Hair follicle dermal papilla cell (primary cell): ENCODE measurements at places on chromosomes 6 and 20. TPM values are rescaled to one million over a fixed set of nuclear protein-coding genes. Genes with fewer than 3 reads are reported as not detected.

The CPXM1 gene
- total RNA-seq = 0.65 and 0.73 TPM in 2 replicates

The SLCO4A1 gene
- under 0.01 and 0.16 TPM in 2 replicates for total RNA-seq

The CST4 gene
- not detected in 2 replicates for total RNA-seq

The TRIM10 gene
- not detected in 2 replicates for total RNA-seq

The ERVFRD-1 gene
- not detected in 2 replicates for total RNA-seq

The UNC5CL gene
- 0.12 TPM in 1 of 2 replicates, not detected in the other for total RNA-seq

The DST gene
- 462 and 609 TPM in 2 replicates for total RNA-seq

The CRYBG1 gene
- total RNA-seq = 40.4 and 55.9 TPM in 2 replicates

The DEFB124 gene
- not detected in 2 replicates for total RNA-seq

The SLC22A2 gene
- not detected in 2 replicates for total RNA-seq

The TFAP2D gene
- total RNA-seq = not detected in 2 replicates

The ARFGAP1 gene
- 108 and 115 TPM in 2 replicates for total RNA-seq

The RIPPLY2 gene
- total RNA-seq = 0.61 and 0.97 TPM in 2 replicates

The GPR31 gene
- not detected in 2 replicates for total RNA-seq

The PAX1 gene
- total RNA-seq = 0.32 and 0.49 TPM in 2 replicates

The XKR7 gene
- not detected in 2 replicates for total RNA-seq

The LST1 gene
- total RNA-seq = not detected in 2 replicates

The CAGE1 gene
- total RNA-seq = under 0.01 TPM in 1 of 2 replicates, not detected in the other

The SLC44A4 gene
- total RNA-seq = not detected in 2 replicates

The ABRACL gene
- total RNA-seq = 14.3 and 21.3 TPM in 2 replicates

The TCFL5 gene
- 13.4 and 19.0 TPM in 2 replicates for total RNA-seq

The TTLL9 gene
- not detected in 2 replicates for total RNA-seq

The SPATS1 gene
- not detected in 2 replicates for total RNA-seq

The CNR1 gene
- total RNA-seq = not detected in 2 replicates

The PXDC1 gene
- 149 and 150 TPM in 2 replicates for total RNA-seq

The CCDC170 gene
- 3.2 and 5.7 TPM in 2 replicates for total RNA-seq

The MOG gene
- total RNA-seq = not detected in 2 replicates

The CTCFL gene
- not detected in 2 replicates for total RNA-seq

The ADGRB3 gene
- total RNA-seq = 0.61 and 2.1 TPM in 2 replicates

The BPIFB2 gene
- not detected in 2 replicates for total RNA-seq

The SIRT5 gene
- total RNA-seq = 5.7 and 7.1 TPM in 2 replicates

The PTCHD4 gene
- total RNA-seq = 2.4 and 4.7 TPM in 2 replicates

The TSPYL4 gene
- total RNA-seq = 23.2 and 24.8 TPM in 2 replicates

The EDN1 gene
- 5.3 and 7.3 TPM in 2 replicates for total RNA-seq

The HECA gene
- 43.8 and 47.7 TPM in 2 replicates for total RNA-seq

The TMEM151B gene
- not detected in 2 replicates for total RNA-seq

The CD109 gene
- 170 and 206 TPM in 2 replicates for total RNA-seq

The BPIFA1 gene
- total RNA-seq = not detected in 2 replicates

The RNF182 gene
- total RNA-seq = 15.4 and 16.5 TPM in 2 replicates

The C6orf163 gene
- 1.3 and 3.4 TPM in 2 replicates for total RNA-seq

The KLHDC3 gene
- total RNA-seq = 111 and 112 TPM in 2 replicates

The NRSN1 gene
- total RNA-seq = not detected in 2 replicates

The KIAA1755 gene
- total RNA-seq = 0.24 and 0.32 TPM in 2 replicates

The MEP1A gene
- not detected in 2 replicates for total RNA-seq

The C6orf118 gene
- total RNA-seq = not detected in 2 replicates

The OPRM1 gene
- total RNA-seq = not detected in 2 replicates

The CST5 gene
- not detected in 2 replicates for total RNA-seq

The GMPR gene
- total RNA-seq = 4.9 and 5.7 TPM in 2 replicates

The HS3ST5 gene
- total RNA-seq = not detected in 2 replicates
